ENCODE measurements at places on chromosomes 3 and 15.

DNA sequence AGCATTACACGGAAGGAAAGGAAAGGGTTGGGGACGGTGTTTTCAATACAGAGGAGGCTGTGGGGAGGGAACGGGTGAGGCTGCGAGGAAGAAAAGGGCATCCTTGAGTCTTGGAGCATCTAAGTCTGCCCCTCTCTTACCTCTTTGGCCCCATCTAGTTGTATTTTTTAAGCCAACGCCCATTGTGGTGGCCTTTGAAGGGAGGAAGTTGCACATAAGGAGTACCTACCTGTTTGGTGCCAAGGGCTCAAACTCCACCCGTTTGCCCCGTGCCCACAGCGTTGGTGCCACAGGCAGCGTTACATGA lies 146.1 kb upstream of the UMPS start:
- no peak for DNase-seq

GRCh38 chr3:114058646-114059045 lies 2.1 kb downstream of the QTRT2 start:
- no peak for DNase-seq

- no peak for DNase-seq
Observed at GRCh38 chr15:100275641-100276040, 66.1 kb downstream of the ADAMTS17 start.

DNA sequence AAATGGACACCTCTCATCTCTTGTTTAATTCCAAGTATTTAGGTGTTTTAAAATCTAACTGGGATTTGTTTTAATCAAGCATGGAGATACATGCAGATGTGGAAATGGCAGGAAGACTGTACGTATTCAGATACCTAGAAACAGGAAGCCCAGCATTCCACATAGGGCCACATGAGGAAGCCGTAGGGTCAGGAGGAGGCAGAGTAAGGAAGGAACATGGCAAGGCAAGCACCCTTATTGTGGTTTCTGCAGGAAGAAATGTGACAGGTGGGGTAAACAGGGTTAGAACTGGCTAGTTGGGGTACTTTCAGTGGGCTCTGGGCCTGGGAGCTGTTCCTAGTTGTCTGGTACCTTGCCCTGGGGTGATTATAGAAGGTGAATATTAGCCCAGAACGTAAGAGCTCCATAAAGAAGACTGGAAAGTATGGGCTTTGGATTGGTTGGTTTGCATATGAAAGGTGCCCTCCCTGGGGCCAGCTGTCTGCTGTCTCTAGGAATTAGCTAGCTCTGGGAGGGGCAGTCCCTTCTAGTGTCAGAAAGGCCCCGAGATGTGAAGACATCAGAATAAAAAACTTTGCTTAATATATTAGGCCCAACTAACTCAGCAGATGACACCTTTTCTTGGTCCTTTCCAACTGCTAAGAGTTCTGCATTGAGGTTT lies 107.7 kb upstream of the CADPS start:
- DNase-seq, result no peak

GRCh38 chr3:150798122-150798618 lies 35.2 kb upstream of the SIAH2 start:
- no peak for DNase-seq

- DNase-seq, result peak; percentile 10
Observed at GRCh38 chr3:81910244-81910852, 148.9 kb upstream of the GBE1 start.

DNA sequence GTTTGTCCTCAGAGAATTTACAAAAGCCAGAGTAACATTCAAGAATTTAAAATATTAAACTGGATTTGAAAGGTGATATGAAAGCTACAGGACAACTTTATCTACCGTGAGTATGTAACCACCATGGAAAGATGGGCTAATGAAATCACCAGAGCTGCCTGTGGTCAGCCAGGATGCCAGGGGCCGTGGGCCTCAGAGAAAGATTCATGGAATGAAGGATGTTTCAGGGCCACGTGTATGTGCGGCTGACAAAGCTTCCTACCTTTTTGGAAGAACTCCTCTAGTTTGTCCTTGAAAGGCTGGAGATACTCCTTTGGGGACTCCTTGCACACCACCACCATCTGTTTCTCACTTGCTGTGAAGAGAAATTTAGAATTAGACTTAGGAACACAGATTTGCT lies 138.9 kb downstream of the GREM1 start:
- no peak for DNase-seq

- DNase-seq, result no peak
Observed at GRCh38 chr3:142595581-142595950, 627 bp upstream of the PLS1 start.

DNA sequence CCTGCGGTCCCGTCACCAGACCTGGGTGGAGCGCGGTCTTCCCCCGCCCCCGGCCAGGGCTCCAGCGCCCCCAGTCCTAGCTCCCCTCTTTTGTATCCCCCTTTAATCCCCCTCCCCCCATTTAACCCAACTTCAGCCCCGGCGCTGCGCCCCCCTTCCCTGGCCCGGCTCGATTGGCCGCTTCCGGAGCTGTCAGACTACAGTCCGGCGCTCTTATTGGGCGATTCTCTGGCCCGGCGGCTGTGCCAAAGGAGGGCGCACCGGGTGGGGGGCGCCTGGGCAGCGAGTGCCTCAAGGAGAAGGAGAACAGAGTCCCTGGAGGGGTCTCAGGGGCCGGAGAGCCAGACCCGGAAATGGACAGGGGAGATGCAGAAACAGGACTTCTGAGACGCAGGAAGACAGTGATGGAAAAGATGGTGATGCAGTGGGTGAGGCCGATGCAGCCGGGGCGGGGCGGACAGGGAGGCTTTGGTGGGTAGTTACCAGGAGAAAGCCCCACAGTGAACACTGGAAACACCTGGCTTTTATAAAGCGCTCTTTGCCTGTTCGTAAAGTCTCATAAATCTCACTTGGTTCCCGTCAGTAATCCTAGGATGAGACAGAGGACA lies 1.2 kb upstream of the ADCY5 start:
- no peak for DNase-seq

DNA sequence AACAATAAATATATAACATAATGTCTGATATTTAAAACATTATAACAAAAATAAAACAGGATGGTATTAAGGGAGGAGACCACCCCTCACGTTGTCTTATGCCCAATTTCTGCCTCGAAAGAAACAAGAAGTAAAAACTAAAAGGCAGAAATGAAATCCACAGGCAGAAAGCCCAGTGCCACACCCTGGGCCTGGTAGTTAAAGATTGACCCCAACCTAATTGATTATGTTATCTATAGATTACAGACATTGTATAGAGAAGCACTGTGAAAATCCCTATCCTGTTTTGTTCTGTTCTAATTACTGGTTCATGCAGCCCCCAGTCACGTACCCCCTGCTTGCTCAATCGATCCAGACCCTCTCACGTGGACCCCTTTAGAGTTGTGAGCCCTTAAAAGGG lies 22.3 kb upstream of the ACP3 start:
- DNase-seq, result no peak

- no peak for DNase-seq
Observed at GRCh38 chr3:59285560-59285959, 235.7 kb upstream of the CFAP20DC start.

DNA sequence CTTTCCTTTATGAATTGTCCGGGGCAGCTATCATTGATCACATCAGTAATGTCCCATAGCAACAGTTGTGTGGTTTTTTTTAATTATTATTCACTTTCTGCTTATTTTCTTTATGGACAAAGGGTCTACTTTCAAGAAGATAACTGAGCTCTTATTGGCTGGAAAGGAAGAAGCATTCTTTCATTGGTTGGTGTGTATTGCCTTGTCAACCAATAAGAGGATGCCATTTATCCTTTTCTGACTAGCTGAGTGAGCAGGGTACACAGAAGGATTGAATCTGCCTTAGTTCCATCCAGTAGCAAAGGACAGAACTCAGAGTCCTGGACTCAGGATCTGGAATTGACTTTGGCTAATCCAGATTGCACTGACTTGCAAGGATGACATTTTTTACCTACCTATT lies 13.2 kb upstream of the AEN start:
- no peak for DNase-seq

DNA sequence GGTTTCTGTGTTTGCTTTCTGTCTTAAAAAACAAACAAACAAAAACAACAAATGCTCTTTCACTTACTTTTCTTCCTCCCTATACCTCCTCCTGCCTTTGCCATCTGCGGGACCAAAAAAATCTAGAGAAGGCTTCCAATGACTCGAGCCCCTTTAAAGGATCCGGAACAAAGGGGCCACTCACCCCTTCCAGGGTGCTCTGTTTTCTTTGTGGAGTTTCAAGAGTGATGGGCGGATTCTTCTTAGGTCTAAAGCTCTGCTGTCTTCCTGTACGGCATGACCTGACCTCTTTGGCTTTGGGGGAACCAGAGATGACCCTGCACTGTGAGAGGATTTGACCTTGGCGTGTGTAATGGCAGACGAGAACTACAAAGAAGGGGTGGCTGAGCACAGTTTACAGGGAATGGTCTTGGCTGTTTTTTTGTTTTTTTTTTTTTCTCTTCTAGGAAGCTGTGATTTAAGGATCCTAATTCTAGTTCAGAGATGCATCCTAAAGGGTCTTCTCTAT lies 2.2 kb upstream of the MUC20 start:
- no peak for DNase-seq

GRCh38 chr3:57557085-57557537 lies 1.0 kb downstream of the PDE12 start:
- no peak for DNase-seq

DNA sequence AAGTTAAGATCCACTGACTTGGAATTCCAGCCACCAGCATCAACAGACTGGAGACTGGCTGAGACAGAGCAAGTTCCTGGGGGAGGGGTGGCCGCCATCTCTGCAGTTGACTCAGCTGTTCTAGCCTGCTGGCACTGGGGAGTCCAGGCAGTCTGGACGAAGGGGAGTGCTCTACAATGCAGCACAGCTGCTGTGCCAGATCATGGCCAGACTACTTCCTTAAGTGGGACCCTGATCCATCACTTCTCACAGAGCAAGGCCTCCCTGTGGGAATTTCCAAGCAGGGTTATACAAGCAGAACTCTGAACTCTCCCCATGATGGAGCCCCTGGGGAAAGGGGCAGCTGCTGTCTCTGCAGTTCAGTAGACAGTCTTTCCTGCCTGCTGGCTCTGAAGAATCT lies 35.2 kb downstream of the PYGO1 start:
- no peak for DNase-seq

DNA sequence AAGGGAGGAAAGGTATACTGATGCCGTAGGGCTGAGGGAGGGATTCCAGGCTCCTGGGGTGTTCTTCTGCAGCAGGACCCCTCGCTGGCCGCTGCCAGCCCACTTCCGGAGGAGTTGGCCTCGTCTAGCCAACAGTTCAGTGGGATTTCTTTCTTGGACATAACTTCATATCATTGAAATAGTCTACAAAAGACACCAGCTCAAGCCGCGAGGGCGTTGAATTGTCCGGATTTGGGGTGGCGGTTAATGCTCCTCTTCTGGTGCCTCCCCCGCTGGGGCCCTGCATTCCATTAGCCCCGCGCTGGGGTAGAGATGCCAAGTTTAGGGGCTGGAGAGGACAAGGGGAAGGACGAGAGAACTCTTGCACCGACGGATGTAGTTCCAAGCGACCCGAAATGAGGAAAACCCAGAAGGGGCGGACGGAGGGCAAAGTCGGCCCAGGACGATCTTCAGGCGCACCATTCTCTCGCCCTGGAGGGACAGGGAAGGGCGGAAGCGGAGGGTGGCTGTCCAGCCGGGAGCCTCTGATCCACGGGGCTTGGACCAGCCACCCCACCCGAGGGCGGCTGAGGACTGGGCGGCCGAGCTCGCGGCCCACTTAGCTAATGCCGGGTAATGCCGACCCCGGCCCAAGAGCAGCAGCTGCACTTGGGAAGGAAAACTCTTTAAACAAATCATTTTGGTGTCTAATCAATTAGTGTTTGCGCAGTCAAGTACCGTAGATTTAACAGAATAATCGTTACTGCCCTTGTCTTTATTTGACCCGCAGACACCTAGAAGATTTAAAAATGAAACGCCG lies 4.7 kb upstream of the ONECUT1 start:
- DNase-seq, result no peak

DNA sequence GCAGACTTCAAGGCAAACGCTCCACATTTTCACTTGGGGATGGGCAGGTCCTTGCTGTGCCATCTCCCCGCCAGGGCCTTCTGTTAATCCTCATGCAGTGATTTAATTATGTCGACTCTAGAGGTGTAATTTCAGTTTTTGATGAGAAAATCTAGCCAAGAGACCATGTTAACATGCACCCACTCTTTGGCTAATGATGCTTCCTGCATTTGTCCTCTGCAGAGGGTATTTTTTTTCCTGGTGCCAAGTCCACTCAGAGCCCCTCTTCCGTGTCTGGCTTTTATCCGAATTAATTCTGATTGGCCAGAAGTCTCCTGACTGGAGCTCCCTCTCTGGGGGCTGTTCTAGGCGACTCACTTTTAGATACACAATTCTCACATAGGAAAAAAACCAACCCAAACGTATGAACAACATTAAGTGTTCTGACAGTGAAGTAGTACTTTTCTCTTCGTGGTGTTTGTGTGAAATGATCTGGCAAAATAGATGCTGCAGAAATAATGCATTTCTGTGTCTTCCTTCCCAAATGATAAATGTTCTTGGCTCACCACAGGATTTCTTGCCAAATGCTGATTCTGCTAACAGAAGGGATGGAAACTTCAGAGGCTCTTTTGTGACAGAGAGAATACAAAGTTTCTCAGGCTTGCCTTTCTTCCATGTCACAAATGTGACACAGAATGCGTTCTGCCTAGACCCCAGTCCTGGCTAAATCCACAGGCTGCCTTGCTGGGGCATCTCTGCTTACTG lies 190.0 kb downstream of the CACNA2D3 start:
- peak; percentile 45 for DNase-seq

- DNase-seq, result no peak
Observed at GRCh38 chr3:24837601-24838000, 343.0 kb upstream of the THRB start.

- DNase-seq, result no peak
Observed at GRCh38 chr3:170322566-170323269, 34.8 kb upstream of the SKIL start.

GRCh38 chr15:36644191-36644896 lies 64.9 kb downstream of the CDIN1 start:
- no peak for DNase-seq

DNA sequence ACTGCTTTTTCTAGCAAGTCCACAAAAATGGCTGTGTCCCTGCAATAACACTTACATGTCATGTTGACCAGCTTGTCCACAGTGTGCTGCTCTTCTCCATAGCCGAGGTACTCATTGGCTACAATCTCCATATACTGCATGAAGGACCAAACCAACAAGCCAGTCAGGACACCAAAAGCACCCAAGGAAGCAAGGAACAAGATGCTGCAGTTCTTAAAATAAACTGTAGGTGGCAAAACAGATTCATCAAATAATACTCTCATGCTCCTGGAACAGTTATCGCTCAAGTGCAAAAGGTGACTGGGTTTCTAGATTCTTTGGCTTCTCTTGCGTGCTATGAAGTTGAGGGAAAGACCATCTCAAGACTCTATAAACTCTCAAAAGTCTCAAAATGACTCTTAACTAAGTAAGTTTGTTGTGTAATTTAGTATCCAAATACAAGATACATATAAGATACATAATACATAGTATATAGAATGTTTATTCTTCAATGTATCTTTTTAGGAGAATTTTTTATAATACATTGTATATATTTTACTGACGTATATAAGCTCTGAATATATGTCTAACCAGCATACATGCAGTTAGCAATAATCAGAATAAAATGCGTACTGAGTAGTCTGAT lies 57.0 kb downstream of the NEK10 start:
- DNase-seq, result no peak

GRCh38 chr3:4198491-4198890 lies 104.7 kb upstream of the SETMAR start:
- no peak for DNase-seq

GRCh38 chr3:14471690-14472089 lies 68.5 kb downstream of the GRIP2 start:
- DNase-seq, result no peak

Data from NCI-H1092 (cell line).